ENCODE measurements at places on chromosomes 5 and 9.

DNA sequence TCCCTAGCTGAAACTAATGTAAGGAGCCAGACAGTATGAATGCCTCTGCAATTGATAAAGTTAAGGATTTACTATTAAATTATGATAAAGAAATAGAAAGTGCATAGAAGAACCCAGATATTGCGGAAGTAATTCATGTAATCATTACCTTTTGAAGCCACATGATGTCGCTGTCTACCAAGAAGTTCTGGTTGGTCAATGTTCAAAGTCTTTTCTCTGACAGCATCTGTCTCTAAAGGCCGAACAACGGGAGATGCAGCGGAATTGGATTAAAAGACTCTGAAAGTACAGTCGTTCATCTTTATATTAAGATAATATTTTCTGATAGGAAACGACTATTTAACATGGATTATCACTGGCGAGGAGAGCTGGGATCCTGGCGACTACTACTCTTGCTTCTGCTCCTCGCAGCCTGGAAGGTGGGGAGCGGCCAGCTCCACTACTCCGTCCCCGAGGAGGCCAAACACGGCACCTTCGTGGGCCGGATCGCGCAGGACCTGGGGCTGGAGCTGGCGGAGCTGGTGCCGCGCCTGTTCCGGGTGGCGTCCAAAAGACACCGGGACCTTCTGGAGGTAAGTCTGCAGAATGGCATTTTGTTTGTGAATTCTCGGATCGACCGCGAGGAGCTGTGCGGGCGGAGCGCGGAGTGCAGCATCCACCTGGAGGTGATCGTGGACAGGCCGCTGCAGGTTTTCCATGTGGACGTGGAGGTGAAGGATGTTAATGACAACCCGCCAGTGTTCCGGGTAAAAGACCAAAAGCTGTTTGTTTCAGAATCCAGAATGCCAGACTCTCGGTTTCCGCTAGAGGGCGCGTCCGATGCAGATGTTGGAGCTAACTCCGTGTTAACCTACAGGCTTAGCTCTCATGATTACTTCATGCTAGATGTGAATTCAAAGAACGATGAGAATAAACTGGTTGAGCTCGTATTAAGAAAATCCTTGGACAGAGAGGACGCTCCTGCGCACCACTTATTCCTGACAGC is at the start of gene PCDHA8:
Gene PCDHA8, plus strand, starts transcription at position 210 of the 985 bp plus-strand sequence. Its CDS starts 135 bp downstream, at position 345.
- H3K36me3 ChIP-seq: peaks cover 4% of the 10 kb centered on the region
- H3K27me3 ChIP-seq: peaks cover 17% of the 10 kb centered on the region
- DNase-seq: peak; percentile 24
- H3K4me3 ChIP-seq: no peak within 1 kb of the TSS
- no peak within 1 kb of the TSS for H3K27ac ChIP-seq

- H3K4me1 ChIP-seq: peaks cover 4% of the 10 kb centered on the region
- H3K27me3 ChIP-seq: no peaks in the 10 kb centered on the region
- DNase-seq: no peak
- no peak overlapping the region for H3K4me3 ChIP-seq
- no peak overlapping the region for H3K27ac ChIP-seq
Measured at GRCh38 chr5:169762338-169763095, 125.4 kb downstream of the DOCK2 start.

- DNase-seq: no peak
- H3K36me3 ChIP-seq: no peaks in the 10 kb centered on the region
- H3K4me3 ChIP-seq: no peak overlapping the region
- H3K4me1 ChIP-seq: no peaks in the 10 kb centered on the region
Measured at GRCh38 chr5:104016646-104017045, 454.1 kb upstream of the NUDT12 start.

DNA sequence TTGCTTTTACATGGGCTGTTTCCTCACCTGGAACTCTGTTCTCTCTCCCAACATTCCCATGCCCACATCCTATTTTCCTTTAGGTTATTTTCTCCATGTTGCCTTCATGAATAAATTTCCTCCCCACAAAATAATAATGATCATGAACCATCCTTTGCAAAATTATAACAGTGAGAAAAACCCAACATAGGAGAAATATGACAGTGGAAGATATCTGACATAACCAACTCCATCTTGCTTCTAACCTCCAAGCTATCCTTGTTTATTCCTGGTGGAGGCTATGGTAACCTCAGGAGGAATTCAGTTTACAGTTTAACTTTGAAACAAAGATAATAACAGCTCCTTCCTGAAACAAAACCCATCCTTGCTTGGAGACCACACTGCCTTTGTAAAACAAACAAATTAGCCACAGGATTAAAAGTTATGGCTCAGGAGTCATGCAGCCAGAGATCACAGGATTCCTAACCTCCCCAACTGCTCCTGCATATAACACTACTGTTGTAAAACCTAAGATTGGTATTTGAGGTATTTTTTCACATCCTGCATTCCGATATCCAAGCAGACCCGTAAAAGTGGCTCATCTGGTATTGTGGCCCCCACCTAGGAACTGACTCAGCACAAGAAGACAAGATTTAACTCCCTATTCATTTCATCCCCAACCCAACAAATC is 212.4 kb downstream of the TRIM32 start:
- no peak overlapping the region for H3K27ac ChIP-seq
- H3K4me1 ChIP-seq: no peaks in the 10 kb centered on the region
- no peaks in the 10 kb centered on the region for H3K36me3 ChIP-seq
- peaks cover 1% of the 10 kb centered on the region for H3K27me3 ChIP-seq
- DNase-seq: no peak
- no peak overlapping the region for H3K4me3 ChIP-seq

GRCh38 chr5:174971210-174971609 is 246.8 kb downstream of the MSX2 start:
- H3K4me3 ChIP-seq: no peak overlapping the region
- no peak overlapping the region for H3K27ac ChIP-seq
- DNase-seq: no peak
- H3K36me3 ChIP-seq: no peaks in the 10 kb centered on the region
- no peaks in the 10 kb centered on the region for H3K4me1 ChIP-seq

DNA sequence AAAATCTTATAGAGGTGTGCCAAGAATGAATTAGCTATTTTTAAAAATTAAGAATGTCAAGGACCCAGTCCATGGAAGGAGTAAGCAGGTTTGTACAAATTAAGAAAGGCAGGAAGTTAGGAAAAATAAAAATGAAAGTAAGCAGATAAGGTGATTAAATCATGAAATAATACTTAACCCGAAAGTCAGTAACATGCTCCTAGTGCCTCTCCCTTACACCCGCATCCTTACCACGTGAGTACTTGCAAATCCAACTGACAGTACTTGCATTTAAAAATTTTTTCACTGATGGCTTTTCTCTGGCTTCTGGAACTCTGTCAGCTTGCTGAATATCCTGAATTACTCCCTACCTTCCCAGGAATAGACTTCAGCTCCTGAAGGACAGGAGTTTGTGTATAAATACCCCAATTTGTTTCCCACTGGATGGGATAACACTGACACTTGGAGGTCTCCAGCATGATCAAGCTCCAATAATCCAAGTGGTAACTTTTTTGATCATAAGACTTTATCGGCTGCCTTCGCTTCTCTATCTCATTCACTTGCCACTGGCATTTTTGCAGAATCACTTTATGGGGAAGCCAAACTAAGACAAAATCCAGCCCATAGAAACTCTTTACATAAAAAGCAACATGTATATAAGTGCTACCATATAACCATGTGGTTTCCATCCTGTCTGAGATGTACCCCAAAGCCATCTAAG is 41.6 kb upstream of the RICTOR start:
- no peak overlapping the region for H3K4me3 ChIP-seq
- no peak for DNase-seq
- peaks cover 57% of the 10 kb centered on the region for H3K4me1 ChIP-seq
- H3K36me3 ChIP-seq: peaks cover 43% of the 10 kb centered on the region
- H3K27me3 ChIP-seq: no peaks in the 10 kb centered on the region

- DNase-seq: no peak
- peaks cover 10% of the 10 kb centered on the region for H3K4me1 ChIP-seq
- H3K27me3 ChIP-seq: peaks cover 21% of the 10 kb centered on the region
- no peaks in the 10 kb centered on the region for H3K36me3 ChIP-seq
- H3K4me3 ChIP-seq: no peak overlapping the region
Measured at GRCh38 chr9:73210886-73211666, 59.4 kb downstream of the ANXA1 start.

GRCh38 chr9:107489687-107490605 is at the start of gene KLF4:
KLF4 (minus strand) TSS chr9:107489769; CDS start chr9:107489172, 597 bp downstream.
- peak; percentile 82 for DNase-seq
- H3K27me3 ChIP-seq: peaks cover 63% of the 10 kb centered on the region
- peak within 1 kb of the TSS; percentile 59 for H3K4me3 ChIP-seq
- no peaks in the 10 kb centered on the region for H3K36me3 ChIP-seq
- peaks cover 8% of the 10 kb centered on the region for H3K4me1 ChIP-seq

- peaks cover 5% of the 10 kb centered on the region for H3K36me3 ChIP-seq
- peaks cover 22% of the 10 kb centered on the region for H3K4me1 ChIP-seq
- H3K27ac ChIP-seq: no peak overlapping the region
- DNase-seq: no peak
Measured at GRCh38 chr9:129574911-129575585, 45.9 kb downstream of the C9orf50 start.

DNA sequence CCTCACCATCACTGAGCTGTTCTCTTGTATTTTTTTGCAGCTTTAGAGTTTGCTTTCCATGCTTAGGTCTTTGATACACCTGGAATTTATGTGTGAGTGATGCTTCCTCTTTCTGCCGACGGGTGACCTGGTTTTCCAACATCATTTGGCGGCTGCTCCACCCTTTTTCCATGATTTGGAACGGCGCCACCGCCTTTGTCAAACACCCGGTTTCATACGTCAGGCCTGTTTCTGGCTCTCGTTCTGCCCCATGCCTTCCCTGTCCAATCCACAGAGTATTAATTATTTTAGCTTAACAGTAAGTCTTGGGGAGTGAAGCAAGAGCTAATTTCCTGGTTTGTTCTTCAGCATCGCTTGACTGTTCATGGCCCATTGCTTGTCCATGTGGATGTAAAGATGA is 30.2 kb downstream of the CACNA1B start:
- H3K36me3 ChIP-seq: no peaks in the 10 kb centered on the region
- H3K4me1 ChIP-seq: no peaks in the 10 kb centered on the region
- no peak overlapping the region for H3K4me3 ChIP-seq
- DNase-seq: no peak

DNA sequence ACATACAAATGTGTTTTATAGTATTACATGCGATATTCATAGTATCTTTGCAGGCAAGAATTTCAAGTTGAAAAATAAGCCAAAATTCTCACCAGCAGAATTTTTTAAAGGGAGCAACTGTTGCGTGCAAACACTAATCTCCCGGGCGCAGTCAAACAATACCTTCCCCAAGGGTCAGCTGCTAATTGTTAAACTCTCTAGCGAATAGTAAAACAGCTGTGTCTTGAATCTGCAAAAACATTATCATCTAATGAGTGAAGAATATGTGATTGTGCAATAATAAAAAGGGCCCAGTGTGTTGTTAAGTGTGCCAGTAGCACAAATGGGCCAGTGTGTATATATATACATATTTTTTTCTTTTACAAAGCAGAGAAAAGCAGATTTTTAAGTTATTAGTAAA is 131.4 kb downstream of the CCDC192 start:
- H3K27ac ChIP-seq: no peak overlapping the region
- no peak for DNase-seq
- peaks cover 2% of the 10 kb centered on the region for H3K27me3 ChIP-seq
- H3K4me1 ChIP-seq: no peaks in the 10 kb centered on the region

DNA sequence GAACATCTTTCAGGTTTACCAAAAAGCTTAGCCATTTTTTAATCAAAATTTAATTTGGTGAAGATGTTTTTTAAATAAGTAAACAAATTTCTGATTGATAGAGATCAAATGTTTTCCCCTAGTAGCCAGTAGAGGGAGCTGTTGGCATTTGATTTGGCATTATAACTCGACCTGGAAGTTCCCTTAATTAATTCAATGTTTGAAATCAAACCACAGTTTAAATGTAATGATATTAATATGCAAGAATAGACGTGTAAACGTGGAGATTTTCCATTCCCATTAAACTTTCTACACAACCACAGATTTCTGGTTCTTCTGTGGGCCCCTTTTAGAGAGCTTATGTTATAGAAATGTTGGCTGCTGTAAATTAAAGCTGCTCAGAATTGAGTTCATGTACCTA is 148.1 kb upstream of the MPDZ start:
- no peak for DNase-seq
- no peaks in the 10 kb centered on the region for H3K4me1 ChIP-seq
- no peak overlapping the region for H3K27ac ChIP-seq
- H3K4me3 ChIP-seq: no peak overlapping the region

GRCh38 chr5:33637011-33637410 is 196.2 kb downstream of the TARS1 start:
- H3K27ac ChIP-seq: no peak overlapping the region
- H3K4me1 ChIP-seq: peaks cover 3% of the 10 kb centered on the region
- no peaks in the 10 kb centered on the region for H3K36me3 ChIP-seq
- DNase-seq: no peak
- H3K4me3 ChIP-seq: no peak overlapping the region
- H3K27me3 ChIP-seq: no peaks in the 10 kb centered on the region

DNA sequence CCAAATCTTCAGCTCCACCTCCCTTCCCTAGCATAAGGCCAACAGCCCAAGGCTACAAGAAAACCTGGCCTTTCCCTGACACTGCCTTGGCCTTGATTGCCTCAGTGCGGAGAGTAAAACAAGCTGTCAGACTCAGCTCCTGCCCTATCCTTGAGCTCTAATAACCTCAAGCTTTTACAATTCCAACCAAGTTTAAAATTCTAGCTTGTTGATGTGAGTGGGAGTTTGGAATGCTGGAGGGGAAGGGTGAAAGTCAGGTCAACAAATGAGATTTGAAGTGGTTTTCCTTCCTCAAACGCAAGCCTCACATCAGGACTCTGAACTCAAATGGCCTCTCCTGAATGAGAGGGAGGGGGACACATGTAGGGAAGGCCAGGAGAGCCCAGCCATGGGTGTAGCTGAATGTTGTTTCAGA is 197.0 kb upstream of the VLDLR start:
- H3K4me1 ChIP-seq: no peaks in the 10 kb centered on the region
- no peak for DNase-seq
- no peak overlapping the region for H3K27ac ChIP-seq
- no peak overlapping the region for H3K4me3 ChIP-seq
- H3K36me3 ChIP-seq: no peaks in the 10 kb centered on the region

DNA sequence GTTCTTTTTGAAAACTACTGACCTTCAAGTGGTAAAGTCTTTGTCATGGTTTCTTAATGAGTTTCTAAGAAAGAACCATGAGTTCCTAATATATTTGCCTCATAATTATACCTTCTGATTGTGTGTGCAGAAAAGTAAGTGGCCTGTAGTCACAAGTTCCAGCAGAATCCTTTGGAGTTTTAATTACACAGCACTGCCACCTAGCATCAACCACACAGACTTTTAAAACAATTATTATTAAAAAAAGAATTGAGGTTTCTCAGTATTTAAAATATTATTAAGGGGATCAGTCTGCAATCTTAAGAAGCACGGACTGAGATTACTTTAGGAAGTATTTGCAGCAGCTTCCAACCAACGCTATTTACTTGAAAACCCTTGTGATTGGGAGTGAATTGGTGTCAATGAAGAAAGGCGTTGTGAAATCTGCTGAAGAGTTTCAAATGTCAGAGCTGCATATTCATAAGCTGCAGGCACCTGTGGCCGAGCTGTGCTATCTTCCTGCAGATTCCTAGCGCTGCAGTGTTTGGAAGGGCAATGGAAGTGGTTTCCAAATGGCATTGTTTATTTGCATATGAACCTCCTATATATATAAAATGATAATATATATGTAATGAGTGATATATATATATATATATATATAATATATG is 1074.2 kb upstream of the WWC1 start:
- no peaks in the 10 kb centered on the region for H3K27me3 ChIP-seq
- no peaks in the 10 kb centered on the region for H3K36me3 ChIP-seq
- no peak overlapping the region for H3K27ac ChIP-seq
- H3K4me3 ChIP-seq: no peak overlapping the region

- H3K27ac ChIP-seq: peak overlapping the region; percentile 100
- DNase-seq: no peak
- peak overlapping the region; percentile 98 for H3K4me3 ChIP-seq
- H3K27me3 ChIP-seq: no peaks in the 10 kb centered on the region
Measured at GRCh38 chr5:138573949-138574670, 1.1 kb downstream of the HSPA9 start.

Data from activated CD8-positive, alpha-beta T cell treated with anti-CD3 and anti-CD28 coated beads for 36 hours (primary cell).